ENCODE measurements at places on chromosomes 3 and 15.

- DNase-seq = no peak
Observed at GRCh38 chr3:61053781-61054496, 197.3 kb downstream of the FHIT start.

DNA sequence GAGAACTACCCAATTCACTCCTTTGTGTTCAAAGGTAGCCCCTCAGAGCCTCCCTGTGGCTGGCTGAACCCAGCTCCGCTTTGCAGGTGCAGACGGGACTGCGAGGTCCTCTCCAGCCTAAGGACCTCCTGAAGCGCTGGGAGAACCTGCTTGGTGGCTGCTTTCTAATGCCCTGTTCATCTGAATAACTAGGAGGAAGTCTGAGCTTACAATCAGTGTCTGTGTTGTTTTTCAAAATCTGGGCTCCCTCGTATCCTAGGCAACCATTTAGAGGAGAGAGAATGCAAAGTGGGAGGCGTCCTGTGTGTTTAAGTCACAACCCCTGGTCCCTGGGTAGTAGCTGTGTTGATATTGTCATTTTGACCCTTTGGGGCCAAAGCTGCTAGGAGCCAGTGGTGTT, 99.9 kb downstream of the GABRG3 start:
- DNase-seq = no peak

DNA sequence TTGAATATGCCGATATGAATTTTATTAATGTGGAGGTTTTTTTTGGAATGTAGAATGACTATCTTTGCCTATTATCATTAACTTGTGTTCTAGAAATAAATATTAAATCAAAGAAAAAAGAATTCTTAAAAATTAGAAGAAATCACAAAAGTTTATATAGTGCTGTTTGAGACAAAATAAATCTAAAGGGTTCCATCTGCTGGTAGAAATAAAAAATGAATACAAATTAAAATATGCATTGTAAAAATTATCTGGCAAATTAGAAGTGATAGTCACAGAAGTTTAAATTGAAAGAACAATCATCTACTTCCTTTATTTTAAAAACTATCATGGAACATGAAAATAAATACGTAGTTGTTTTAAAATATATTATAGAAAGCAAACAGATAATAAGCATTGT, 22.7 kb upstream of the ZBTB20 start:
- no peak for DNase-seq

- DNase-seq = no peak
Observed at GRCh38 chr3:79672075-79672474, 95.7 kb downstream of the ROBO1 start.

- DNase-seq = no peak
Observed at GRCh38 chr15:34725556-34725955, 29.2 kb downstream of the GJD2 start.

DNA sequence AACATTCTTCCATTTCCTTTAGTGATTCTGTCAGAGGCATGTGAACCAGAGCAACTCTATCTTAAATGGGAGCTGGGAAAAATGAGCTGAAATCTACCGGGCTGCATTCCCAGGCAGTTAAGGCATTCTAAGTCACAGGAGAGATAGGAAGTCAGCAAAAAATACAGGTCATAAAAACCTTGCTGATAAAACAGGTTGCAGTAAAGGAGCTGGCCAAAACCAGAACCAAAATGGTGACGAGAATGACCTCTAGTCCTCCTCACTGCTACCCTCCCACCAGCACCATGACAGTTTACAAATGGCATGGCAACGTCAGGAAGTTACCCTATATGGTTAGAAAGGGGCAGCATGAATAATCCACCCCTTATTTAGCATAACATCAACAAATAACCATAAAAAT, 66.4 kb downstream of the B3GALNT1 start:
- no peak for DNase-seq

DNA sequence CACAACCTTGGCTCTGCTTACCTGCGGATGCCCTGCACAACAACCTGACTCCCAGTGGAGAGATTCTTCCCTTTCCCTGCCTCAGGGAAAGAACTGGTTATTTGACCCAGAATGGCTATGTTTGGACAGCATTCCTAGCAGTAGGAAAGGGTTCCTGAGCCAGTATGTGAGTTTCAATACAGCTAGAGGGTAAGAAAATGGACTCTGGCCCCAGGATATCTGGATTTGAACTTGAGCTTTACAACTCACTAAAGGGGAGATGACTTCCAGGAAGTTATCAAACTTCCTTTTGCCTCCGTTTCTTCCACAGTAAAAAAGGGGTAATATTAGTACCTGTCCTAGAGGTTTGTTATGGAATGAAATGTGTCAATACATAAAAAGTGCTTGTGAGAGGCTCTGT, 28.1 kb upstream of the PLSCR4 start:
- no peak for DNase-seq

DNA sequence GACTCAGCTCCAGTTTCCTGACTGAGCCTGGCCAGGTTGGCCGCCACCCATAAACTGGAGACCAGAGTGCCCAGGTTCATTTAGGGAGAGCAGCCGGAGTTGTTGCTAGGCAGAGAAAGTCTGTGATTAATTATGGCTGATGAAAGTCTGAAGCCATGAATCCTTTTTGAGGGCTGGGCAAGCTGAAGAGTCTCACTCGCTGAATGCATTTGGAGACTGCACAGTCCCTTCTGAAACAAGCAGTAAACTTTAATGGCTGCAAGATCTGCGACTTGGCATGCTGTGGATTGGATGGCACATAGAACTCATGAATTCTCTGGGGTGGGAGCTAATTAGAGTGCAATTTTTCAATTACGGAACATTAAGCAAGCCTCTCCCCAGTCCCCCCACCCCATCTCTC, 282.1 kb downstream of the RPLP1 start:
- DNase-seq = no peak

- DNase-seq = no peak
Observed at GRCh38 chr15:85771271-85771670, 23.5 kb downstream of the KLHL25 start.

DNA sequence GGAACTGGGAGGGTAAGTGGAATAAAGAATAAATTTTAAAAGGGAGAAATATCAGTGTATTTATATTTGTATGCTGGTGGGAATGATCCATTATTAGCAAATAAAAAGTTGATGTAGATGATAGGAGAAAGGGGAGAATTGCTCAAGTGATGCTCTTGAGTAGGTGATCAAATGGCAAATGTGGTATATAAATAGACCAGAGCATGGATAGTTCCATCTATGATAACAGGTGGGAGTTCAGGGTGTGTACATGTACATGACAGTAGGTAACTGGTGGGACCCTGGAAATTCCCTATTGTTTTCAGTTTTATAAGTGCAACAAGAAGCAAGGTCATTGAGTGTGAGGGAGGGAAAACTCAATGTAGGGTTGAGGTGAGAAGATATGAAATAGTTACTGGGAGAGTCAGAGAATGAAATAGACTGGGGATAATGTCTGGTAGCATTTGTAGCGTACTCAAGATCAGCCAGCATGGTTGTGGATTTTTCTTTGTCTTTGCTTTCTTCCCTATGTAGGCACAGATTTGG, 31.3 kb upstream of the EBLN2 start:
- DNase-seq = no peak

DNA sequence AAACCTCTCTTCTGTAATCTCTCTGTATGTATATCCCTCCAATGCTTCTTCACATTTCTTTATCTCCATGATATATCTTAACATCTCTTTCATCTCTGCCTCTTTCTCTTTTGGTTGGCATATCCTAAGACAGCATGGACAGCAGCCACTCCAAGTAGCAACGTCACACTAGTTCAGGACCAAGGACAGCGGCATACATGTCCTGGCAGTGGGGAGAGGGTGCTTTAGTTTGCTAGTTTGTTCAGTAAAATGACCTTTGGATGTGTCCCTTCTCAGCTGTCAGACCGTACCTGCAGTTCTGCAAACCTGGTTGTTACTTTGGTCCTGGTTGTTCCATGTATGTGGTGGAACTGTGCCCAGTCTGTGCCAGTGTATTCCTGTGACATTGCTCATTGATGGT, 225.6 kb upstream of the ROPN1 start:
- peak; percentile 61 for DNase-seq

DNA sequence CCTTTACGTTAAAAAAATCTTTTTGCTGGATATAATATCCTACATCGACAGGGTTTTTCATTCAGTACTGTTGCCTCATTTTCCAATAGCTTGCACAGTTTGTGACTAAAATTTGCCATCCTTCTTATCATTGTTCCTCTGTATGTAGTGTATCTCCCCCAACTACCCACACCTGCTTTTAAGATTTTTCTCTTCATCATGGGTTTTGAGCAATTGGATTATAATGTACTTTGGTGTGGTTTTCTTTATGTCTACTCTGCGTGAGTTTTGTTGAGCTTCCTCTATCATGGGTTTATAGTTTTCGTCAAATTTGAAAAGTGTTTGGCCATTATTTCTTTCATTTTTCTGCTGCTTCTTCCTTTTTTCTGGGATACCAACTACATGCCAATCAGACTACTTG, 39.6 kb upstream of the MEF2A start:
- DNase-seq = no peak

GRCh38 chr15:42858540-42858939, 62.0 kb downstream of the TTBK2 start:
- DNase-seq = no peak

GRCh38 chr3:127216415-127217261, 23.7 kb downstream of the PRR23E start:
- DNase-seq = no peak

DNA sequence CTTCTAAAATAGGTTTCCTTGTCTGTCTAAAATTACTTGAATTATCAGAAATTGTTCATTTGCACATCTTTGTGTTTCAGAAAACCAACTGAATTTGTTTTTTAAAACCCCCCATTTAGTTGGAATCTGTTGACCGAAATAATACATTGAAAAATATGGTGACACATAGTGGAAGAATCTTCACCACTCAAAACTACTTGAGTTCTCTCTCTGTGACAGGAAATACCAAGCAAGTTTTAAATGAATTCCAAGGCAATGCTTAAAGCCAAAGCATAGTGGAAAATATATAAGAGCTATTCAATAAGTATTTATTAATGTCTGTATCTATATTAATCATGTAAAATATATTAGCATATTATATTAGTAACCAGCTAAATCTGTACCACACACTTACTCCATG, 224.9 kb upstream of the COL8A1 start:
- DNase-seq = peak; percentile 45

DNA sequence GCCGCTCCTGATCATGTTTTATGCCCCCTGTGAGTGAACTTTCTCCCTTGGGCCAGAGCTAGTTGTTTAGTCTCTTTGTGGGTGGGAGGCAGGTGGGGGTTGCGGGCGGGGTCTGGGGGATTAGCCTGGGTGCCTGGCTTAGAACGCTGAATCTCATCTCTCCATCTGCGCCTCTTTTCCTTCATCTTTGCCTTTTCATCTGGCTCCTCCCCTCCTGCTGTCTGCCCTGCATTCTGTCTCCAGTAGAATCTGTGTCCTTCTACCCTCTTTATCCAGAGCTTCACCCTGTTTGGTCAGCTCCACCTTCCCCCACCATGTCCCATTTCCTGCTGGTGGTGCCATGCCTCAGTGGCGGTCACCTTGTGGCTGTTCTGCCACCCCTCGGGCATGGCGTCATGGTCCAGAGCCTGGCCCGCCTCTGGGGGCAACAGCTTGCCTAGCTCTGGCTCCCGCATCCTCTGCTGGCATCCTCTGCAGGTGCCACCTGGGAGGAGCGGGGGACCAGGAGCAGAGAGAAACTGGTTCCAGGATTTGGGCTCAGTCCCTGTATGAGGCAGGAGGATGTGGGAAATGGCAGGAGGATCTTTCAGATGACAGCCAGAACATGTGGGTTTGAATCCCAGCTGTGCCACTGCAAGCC, 44.3 kb downstream of the PDIA5 start:
- DNase-seq = no peak
